Foreskin keratinocyte (primary cell): ENCODE measurements at places on chromosomes 7 and 10. TPM values are rescaled to one million over a fixed set of nuclear protein-coding genes. Genes with fewer than 3 reads are reported as not detected.

FGL2 gene
- polyA plus RNA-seq, result not detected in 2 replicates

ADAM22 gene
- 0.01 and 0.08 TPM in 2 replicates for polyA plus RNA-seq

GRCh38 chr10:77926566-77927401 lies at the start of gene DLG5:
Gene DLG5, minus strand, starts transcription at chr10:77926755. Its CDS starts 235 bp downstream, at chr10:77926520.
- DNase-seq, result no peak

GRCh38 chr10:101291331-101292193 lies 62.3 kb upstream of the LBX1 start:
- no peak for DNase-seq

DNA sequence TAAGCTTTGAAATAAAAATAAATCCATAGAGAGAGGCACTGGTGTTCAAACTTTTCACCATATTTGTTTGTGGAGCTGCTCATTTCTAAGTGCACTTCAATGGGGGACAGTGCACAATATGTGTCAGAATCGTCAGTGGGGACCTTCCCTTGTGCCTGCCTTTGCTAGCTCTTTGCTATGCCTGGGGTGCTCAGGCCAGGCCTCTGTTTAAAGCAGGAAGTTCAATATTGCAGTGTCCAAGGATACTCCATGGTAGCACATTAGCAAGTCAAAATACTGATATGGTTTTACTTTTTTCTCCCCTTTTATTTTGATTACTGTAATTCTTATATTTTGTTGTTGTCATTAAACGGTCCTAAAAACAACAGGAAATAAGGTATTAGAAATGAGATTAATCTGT lies 113.4 kb downstream of the POU6F2 start:
- no peak for DNase-seq

- no peak for DNase-seq
Measured at GRCh38 chr7:11315666-11316258, 342.1 kb downstream of the PHF14 start.

DNA sequence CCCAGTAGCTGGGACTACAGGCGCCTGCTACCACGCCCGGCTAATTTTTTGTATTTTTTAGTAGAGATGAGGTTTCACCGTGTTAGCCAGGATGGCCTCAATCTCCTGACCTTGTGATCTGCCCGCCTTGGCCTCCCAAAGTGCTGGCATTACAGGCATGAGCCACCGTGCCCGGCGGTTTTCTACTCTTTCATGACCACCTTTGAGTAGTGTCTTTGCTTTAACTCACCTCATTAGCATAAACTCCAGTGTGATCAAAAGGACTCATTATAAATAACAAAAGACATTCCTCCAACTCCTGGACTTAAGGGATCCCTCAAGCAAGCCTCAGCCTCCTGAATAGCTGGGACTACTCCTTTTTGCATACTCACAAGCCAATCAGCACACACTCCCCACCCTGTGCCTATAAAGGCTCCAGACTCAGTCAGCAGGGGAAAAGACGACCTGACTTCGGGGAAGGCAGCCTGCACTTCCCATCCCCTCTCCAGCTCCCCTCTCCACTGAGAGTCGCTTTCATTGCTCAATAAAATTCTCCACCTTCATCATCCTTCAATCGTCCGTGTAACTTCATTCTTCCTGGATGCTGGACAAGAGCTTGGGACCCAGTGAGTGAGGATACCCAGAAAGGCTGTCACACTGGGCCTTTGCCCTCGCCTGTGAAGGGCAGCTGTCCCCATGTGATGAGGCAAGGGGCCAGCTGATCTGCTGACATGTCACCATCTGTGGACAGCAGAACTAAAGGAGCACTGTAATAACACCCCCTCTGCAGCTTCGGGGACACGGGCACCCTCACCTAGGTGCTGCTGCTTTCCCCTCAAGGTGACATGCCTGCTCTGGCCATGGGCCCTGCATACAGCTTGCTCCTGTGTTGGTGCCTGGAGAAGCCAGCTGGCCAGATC lies 35.0 kb upstream of the EIF4H start:
- DNase-seq, result no peak

GRCh38 chr10:94088926-94089381 lies 95.2 kb downstream of the PLCE1 start:
- no peak for DNase-seq
